ENCODE measurements at places on chromosomes 1 and 21. TPM values are rescaled to one million over a fixed set of nuclear protein-coding genes. Genes with fewer than 3 reads are reported as not detected.

SFN gene
- total RNA-seq: 903 TPM

UBE2U gene
- not detected for total RNA-seq

OLFML3 gene
- 57.9 TPM for total RNA-seq

LMOD1 gene
- total RNA-seq: 29.0 TPM

OPRD1 gene
- not detected for total RNA-seq

FOXD3 gene
- total RNA-seq: 4.2 TPM

PRDX6 gene
- total RNA-seq: 211 TPM

CFAP74 gene
- 0.10 TPM for total RNA-seq

DISC1 gene
- 4.0 TPM for total RNA-seq

FCRLA gene
- total RNA-seq: not detected

ATP5PO gene
- total RNA-seq: 152 TPM

PDPN gene
- 16.0 TPM for total RNA-seq

ATP1A1 gene
- 757 TPM for total RNA-seq

BTBD19 gene
- total RNA-seq: 1.4 TPM

ABCG1 gene
- total RNA-seq: 49.4 TPM

FAM229A gene
- total RNA-seq: 10.0 TPM

Data from lower leg skin (tissue), 4 donors.